ENCODE measurements at places on chromosomes 4 and X. TPM values are rescaled to one million over a fixed set of nuclear protein-coding genes. Genes with fewer than 3 reads are reported as not detected.
A peak's percentile ranks its signal among the peaks of the same experiment; 100 is the strongest.

- no peak for DNase-seq
These were observed 419.3 kb upstream of the SLIT2 start for GRCh38 chr4:19832411-19832810.

DNA sequence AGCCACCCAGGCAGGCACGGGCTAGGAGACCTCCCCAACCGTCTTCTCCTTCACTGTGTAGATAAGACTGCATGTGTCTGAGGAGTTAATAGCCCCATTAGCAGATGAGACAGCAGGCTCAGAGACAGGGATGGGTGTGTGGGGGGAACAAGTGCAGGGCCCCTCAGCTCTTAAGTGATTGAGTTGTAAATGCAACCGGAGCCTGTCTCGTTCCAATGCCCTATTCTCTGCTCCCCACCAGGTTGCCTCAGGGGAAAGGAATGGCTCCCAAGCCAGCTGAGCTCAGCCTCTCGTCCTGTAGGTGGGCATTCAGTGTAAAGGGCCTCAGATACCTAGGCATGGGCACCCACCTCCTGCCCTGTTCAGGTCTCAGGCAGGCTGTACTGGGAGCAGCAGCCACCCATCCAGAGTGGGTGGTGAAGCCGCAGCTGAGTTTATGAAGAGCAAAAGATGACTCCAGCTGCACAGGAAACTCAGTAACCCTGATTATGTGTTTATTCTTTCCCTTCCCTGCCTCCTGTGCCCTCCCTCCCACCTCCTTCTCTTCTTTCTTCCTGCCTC, 87.3 kb downstream of the PJA1 start:
- DNase-seq: no peak

DNA sequence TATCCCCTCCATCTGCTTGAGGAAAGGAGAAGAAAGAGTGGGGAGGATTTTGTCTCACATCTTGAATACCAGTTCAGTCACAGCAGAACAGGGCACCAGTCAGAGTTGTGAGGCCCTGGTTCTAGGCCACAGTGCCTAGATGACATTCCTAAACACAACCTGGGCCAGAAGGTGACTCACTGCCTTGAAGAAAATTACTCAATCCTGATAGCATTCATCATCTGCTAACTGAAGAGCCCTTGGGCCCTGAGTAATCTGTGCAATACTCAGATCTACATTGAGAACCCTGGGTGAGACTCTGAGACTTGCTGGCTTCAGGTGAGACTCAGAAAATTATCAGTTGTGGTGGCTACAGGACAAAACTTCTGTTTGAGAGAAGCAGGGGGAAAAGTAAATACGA, 20.5 kb upstream of the PRR32 start:
- DNase-seq: no peak

- no peak for DNase-seq
These were observed 205.7 kb downstream of the AR start for GRCh38 chrX:67749536-67749935.

DNA sequence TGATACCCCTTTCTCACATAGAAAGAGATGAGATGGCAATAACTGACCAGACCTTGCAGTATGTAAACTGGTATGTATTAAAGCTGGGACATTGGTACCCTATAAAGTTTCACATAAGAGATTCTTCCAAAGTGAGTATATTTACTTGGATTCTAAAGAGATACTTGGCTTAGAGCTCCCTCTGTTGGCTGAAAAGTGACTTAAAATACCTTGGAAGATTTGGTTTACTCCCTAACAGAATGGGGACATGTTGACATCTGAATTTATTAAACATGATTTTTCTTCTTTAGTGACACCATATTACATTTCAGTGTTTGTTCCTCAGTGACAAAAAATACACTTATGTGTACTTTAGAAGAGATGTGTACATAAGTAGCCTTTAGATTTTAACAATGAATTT, 47.9 kb upstream of the RGN start:
- DNase-seq: no peak

GRCh38 chr4:1975391-1975801, 33.4 kb downstream of the NELFA start:
- DNase-seq: no peak

GRCh38 chr4:169202145-169202699, 68.5 kb downstream of the SH3RF1 start:
- DNase-seq: no peak

DNA sequence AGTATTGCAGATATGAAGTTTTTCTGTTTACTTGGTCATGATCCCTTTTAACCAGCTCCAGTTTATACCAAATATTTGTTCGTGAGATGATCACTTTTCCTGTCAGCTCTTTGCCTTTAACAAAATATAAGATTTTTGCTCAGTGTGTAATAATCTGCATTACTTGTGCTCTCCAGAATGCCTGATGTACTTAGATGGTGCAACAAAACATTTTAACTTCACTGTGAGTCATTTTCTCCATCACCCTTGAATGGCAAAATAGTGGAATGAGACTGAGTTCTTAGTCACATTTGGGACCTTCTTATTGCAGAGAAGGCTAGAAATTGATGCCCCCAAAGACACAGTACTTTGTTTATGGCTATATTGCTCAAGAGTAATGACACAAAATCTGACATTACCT, 252.0 kb downstream of the FRMPD4 start:
- no peak for DNase-seq

DNA sequence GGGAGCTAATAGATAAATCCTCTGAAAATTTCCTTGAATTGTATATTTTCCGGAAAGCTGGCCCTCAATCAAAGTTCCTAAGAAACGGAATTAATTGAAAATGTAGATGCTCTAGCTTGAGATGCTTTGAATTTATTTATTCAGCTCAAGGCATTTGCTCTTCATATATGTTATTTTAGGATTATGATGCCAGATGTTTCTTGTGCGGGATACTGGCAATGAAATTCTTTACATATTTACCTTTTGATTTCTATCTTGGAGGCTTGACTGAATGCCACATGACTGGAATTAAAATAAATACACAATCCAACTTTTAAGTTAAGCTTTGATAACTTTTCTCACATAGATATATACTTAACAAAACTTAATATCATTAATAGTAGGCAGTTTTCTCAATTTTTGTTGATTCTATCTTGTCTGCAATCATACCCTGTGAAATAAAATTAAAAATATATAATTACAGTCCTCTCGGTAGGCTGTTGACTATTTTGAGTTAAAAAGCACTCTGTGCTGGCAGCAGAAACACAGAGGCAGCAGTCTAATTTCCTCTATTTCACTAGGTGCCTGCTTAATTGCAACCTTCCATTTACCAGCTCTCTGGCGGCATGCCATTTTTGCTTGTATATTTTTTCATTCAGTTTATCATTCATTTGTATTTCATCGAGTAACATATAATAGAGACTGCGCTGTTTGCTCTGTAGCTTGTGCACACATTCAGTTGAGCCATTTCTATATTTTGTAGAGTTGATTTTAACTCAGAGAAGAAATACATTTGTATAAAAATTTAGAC, 991.5 kb downstream of the ADGRL3 start:
- no peak for DNase-seq

- no peak for DNase-seq
These were observed 404.9 kb downstream of the ZNF674 start for GRCh38 chrX:46140272-46140671.

DNA sequence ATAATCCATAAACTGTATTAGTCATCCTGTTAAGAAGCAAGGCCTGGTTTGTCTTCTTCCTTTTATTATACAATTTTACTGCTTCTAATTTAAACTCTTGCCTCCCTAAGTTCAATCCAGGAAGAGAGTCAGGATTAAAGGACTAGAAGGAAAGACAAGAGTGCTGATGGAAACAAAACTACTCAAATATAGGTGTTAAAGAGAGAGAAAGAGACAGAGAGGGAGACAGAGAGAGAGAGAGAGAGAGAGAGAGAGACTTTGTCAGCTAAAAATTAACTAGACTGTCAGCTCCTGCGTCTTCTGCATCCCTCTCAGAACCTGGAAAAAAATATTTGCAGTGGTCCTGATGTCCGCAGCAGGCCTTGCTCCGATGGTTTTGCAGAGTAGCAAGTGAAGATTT, 13.5 kb upstream of the FGG start:
- no peak for DNase-seq

DNA sequence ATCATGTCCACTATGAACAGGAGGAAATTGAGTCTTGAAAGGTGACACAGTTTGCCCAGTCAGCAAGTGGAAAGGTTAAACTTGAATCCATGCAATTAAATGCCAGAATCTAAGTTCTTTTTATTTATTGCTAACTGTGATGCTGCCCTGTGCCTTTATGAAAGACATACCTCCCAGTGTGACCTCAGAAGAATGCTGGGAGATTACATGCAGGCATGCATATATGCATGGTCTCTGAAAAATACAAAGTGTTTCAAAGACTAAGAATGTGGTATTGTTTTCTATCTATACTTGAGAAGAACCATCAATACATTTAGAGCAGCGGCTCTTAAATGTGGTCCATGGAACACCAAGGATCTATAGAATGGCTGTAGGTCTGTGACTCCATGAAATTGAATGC, 45.6 kb downstream of the CCDC149 start:
- DNase-seq: no peak

GRCh38 chr4:135164601-135165000, 963.0 kb upstream of the PABPC4L start:
- DNase-seq: no peak

GRCh38 chr4:7196288-7196651, 3.9 kb downstream of the SORCS2 start:
- no peak for DNase-seq

- peak; percentile 60 for DNase-seq
These were observed 669 bp downstream of the IRF2 start for GRCh38 chr4:184473499-184474262.

DNA sequence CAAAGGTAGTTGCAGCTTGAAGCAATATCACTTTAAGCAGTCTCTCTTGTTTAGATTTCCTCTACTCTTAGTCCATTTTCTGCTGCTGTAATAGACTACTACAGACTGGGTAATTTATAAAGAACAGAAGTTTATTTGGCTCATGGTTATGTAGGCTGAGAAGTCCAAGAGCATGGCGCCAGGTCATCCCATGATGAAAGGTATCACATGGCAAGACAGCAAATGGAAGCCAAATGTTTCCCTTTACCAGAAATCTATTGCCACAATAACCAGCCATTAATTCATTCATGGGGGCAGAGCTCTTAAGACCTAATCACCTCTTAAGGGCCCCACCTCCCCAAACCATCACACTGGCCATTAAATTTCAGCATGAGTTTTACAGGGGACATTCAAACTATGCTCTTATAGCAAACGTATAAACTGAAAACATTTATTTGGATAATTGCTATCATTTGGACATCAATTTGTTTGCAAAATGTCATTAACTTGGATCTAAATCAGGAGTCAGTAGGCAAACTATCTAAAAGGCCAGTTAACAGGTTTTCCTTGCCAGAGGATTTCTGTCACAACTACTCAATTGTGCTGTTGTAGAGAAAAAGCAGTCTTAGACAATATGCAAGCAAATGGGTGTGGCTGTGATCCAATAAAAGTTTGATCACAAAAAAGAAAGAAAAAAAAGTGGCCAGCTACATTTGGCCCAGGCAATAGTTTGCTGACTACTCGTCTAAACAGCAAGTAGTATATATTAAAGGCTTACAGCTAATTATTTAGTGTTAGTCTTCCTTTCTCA, 75.7 kb upstream of the GUCY1A1 start:
- DNase-seq: no peak

GRCh38 chrX:6599230-6599860, 64.4 kb upstream of the VCX3A start:
- no peak for DNase-seq

DNA sequence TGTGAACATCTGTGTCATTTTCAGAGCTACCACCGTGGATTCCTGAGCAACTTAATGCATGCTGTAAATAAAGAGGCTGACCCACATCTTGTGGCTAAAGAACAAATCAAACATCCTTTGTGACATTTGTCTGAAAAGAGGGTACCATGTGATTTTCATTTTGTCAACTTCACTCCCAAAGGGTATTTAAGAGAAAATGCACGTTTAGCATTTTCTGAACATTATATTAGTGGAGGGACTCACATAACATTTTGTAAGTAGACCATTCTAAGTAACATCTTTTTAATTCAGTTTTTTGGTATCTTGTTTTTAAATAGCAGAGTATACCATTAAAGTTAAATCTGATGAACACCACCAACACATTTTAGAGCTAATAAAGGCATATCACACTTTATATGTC, 17.0 kb upstream of the CPE start:
- no peak for DNase-seq

- DNase-seq: peak; percentile 54
These were observed 7.1 kb upstream of the RGS12 start for GRCh38 chr4:3285558-3286334.

- no peak for DNase-seq
These were observed 130.1 kb downstream of the CEP135 start for GRCh38 chr4:56078866-56079265.

- DNase-seq: no peak
These were observed 31.0 kb downstream of the ALPK1 start for GRCh38 chr4:112327965-112328733.

DNA sequence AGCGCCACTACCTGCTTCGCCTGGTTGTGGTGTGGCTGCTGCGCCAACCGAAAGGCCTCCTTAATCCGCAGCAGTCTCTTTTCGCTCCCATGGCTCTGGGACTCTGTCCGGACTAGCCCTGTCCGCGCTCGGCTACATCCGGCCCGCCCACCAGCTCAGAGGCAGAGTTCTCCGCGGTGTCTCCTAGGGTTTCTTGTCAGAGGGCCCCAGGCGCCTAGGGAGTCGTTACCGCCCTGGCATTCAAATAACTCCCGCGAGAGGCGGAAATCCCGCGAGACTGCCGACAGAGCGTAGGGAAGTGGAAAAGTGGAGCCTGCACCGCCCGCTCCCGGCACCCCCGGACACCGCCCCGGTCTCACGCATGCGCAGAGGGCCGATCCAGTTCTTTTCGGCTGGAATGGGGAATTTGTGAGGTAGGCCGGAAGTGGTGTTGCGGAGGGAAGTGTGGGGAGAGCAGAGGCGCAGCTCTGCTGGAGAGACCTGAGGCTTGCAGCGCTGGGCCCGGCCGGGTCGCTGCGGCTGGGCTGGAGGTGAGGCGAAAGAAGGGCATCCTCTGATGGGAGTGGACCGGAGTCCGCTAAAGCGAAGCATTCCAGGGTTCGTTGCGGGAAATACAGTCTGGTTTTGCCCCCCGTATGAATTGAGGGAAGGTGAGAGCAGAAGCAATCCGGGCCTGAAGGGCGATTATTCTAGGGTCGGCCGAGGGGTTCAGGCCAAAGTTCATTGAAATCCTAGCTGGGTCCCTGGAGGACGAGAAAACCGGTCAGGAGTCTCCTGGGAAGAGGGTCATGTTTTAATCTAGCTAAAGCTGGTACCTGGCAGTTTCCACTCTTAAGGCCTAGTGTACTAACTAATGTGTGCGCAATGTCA, at the start of gene FAM200B:
Gene FAM200B (plus strand): TSS at position 456 of the 870 bp plus-strand sequence. CDS start 5,151 bp downstream, outside the sequence.
- peak; percentile 100 for DNase-seq

- no peak for DNase-seq
These were observed 62.5 kb downstream of the ABLIM2 start for GRCh38 chr4:8095956-8096689.

The FAM120C gene
- 5.0 TPM for total RNA-seq

The FHDC1 gene
- total RNA-seq: 8.8 TPM

The MAMLD1 gene
- 4.5 TPM for total RNA-seq

The GYG2 gene
- 3.5 TPM for total RNA-seq

The RGN gene
- 0.58 TPM for total RNA-seq

The CD40LG gene
- 0.23 TPM for total RNA-seq

The HMX1 gene
- 0.19 TPM for total RNA-seq

The IDS gene
- total RNA-seq: 38.7 TPM

The PCSK1N gene
- total RNA-seq: 11.1 TPM

The LEF1 gene
- total RNA-seq: 2.2 TPM

The SUPT20HL1 gene
- not detected for total RNA-seq

The GLUD2 gene
- total RNA-seq: 0.70 TPM

Measured in mucosa of descending colon (tissue), 3 donors.